ENCODE measurements at places on chromosomes 7 and 10. TPM values are rescaled to one million over a fixed set of nuclear protein-coding genes. Genes with fewer than 3 reads are reported as not detected.

DNA sequence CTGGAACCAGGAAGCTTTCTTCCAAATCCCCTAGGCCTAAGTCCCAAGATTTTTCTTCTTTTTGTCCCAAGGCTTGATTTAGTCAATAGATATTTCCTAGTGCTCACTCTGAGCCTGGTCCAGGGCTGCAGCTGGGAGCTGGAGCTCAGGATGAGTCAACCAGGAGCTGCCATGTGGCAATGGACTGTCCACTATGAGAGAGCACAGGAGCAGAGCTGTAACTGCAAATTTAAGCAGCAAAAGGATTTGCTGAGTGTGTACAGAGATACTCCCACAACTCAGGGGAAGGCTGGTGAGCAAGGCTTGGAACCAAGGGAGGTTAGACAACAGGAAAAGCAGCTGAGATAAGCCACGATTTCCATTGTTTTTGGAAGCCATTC, 92.1 kb upstream of the CXCL12 start:
- DNase-seq: no peak

- DNase-seq: no peak
Measured at GRCh38 chr10:110784198-110784597, 87.5 kb upstream of the PDCD4 start.

- no peak for DNase-seq
Measured at GRCh38 chr10:99524736-99525380, 7.9 kb upstream of the NKX2-3 start.

Gene HOXA1
- total RNA-seq: not detected

Gene GPAM
- total RNA-seq: 37.7 TPM

Gene TMEM176A
- total RNA-seq: 1.5 TPM

- DNase-seq: peak; percentile 58
Measured at GRCh38 chr7:142603870-142604448, 145.3 kb upstream of the PRSS1 start.
